ENCODE measurements at places on chromosomes 4 and X.

DNA sequence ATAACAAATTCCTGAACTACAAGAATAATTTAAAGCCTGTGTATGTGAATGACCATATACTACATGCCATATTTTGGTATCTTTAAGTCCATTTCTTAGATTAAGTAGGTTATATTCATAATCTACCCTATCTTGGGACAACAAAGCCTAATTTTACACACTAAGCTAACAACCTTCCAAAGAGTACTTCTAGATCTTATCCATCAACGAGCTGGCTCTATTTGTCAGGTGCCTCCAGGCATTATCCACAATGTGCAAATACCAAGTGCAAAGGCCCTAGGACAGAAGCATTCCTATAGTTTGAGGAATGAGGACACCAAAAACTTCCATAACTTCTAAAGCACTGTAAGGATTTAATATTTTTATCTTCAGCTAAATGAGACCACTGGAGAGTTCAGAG is 3.5 kb downstream of the SLBP start:
- H3K4me1 ChIP-seq: peaks cover 12% of the 10 kb centered on the region
- H3K27me3 ChIP-seq: no peaks in the 10 kb centered on the region
- H3K27ac ChIP-seq: no peak overlapping the region
- no peak for DNase-seq
- H3K36me3 ChIP-seq: peaks cover 5% of the 10 kb centered on the region

GRCh38 chr4:182827954-182828353 is 89.2 kb downstream of the DCTD start:
- peaks cover 19% of the 10 kb centered on the region for H3K4me1 ChIP-seq
- H3K27me3 ChIP-seq: no peaks in the 10 kb centered on the region
- H3K27ac ChIP-seq: no peak overlapping the region

- peak overlapping the region; percentile 11 for H3K27ac ChIP-seq
- DNase-seq: no peak
- no peaks in the 10 kb centered on the region for H3K27me3 ChIP-seq
- H3K36me3 ChIP-seq: peaks cover 78% of the 10 kb centered on the region
Observed at GRCh38 chr4:86294883-86295282, 65.0 kb downstream of the MAPK10 start.

GRCh38 chrX:15864629-15865028 is 10.0 kb upstream of the AP1S2 start:
- no peak overlapping the region for H3K27ac ChIP-seq
- no peaks in the 10 kb centered on the region for H3K36me3 ChIP-seq
- no peaks in the 10 kb centered on the region for H3K27me3 ChIP-seq
- peaks cover 6% of the 10 kb centered on the region for H3K4me1 ChIP-seq

GRCh38 chr4:174520660-174521059 is 1.6 kb downstream of the HPGD start:
- no peaks in the 10 kb centered on the region for H3K27me3 ChIP-seq
- DNase-seq: no peak
- H3K27ac ChIP-seq: no peak overlapping the region
- no peak overlapping the region for H3K4me3 ChIP-seq

DNA sequence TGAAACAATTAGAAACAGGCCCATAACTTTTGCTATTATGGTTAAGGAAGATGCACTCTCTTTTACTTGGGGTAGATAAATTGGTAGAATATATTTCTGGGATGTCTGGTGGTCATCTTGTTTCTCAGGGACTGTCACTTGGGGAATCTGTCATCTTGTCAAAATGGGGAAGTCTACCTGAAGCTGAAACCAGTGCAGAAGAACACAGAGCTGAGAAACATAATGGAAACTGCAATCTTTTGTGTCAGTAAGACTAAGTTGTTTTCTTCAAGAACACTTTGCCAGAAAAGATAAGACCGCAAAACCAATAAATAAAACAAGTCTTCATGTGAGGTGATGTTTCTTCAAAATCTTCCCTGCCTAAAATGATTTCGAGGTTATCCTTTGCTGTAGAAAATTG is 92.0 kb downstream of the NAA11 start:
- no peak overlapping the region for H3K27ac ChIP-seq
- H3K4me1 ChIP-seq: no peaks in the 10 kb centered on the region
- no peaks in the 10 kb centered on the region for H3K27me3 ChIP-seq
- no peak overlapping the region for H3K4me3 ChIP-seq
- no peak for DNase-seq

GRCh38 chrX:115624916-115625315 is 63.9 kb downstream of the PLS3 start:
- H3K4me3 ChIP-seq: no peak overlapping the region
- H3K36me3 ChIP-seq: peaks cover 4% of the 10 kb centered on the region
- no peak for DNase-seq
- no peaks in the 10 kb centered on the region for H3K27me3 ChIP-seq
- no peaks in the 10 kb centered on the region for H3K4me1 ChIP-seq

- no peak for DNase-seq
- H3K36me3 ChIP-seq: no peaks in the 10 kb centered on the region
- H3K27me3 ChIP-seq: no peaks in the 10 kb centered on the region
- H3K4me1 ChIP-seq: no peaks in the 10 kb centered on the region
Observed at GRCh38 chrX:78659955-78660354, 827 bp upstream of the RTL3 start.

DNA sequence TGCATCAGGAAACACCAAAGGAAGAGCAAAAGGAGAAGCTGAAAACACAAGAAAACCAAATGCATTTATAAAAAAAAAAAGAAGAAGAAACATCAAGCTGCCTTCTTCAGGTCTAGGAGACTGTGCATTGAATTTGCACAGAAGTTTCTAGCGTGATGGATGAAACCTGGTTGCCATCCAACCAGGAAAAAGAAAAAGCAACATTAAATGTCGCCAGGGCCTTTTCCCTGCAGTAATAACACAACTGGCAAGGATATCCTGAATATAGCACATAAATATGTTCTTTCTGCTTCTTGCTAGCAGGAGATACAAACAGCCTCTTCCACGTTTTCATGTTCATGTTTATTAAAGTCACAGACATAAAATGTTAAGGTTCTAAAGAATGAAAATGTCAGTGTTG is 60.8 kb upstream of the ZFP42 start:
- no peaks in the 10 kb centered on the region for H3K27me3 ChIP-seq
- H3K4me1 ChIP-seq: no peaks in the 10 kb centered on the region
- no peak overlapping the region for H3K4me3 ChIP-seq
- no peaks in the 10 kb centered on the region for H3K36me3 ChIP-seq
- H3K27ac ChIP-seq: no peak overlapping the region

DNA sequence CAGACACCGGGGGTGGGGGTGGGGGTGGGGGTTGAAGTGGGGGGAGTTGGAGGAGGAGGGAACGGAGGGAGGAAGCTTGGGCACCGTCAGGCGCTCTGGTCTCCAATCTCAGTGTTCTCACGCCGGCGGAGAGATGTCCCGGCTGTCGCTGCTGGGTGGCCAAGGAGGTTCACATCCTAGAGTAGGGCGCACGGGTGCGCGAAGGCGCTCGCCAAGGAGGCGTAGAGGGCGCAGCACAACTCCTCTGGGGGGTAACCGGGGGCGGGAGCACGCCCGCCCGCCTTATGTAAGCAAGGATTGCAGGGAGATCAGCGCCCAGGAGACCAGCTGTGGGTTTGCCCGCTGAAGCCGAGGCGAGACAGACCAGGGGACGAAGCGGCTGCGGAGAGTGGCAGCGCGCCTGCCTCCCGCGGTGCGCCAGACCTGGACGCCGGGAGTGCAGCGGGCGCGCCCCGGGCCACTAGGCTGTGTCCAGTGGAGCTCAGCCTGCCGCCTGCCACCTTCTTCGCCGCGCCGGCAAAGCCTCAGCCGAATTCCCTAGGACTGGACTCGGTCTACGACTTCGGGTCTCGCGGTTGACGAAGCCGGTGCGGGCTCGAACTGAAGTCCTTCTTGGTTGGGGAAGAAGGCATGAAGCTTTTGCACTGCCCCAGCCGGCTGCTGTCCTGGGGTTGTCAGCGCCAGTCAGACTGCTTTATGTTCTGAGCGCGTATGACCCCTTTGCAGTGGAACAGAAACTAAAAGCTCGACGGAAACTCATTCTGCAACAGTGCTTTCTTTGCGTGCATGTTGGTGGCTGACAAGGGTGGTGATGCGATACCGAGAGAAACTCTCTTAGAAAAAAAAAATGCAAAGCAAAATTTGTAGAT is 707 bp upstream of the UNC5C start:
- DNase-seq: peak; percentile 43
- H3K4me3 ChIP-seq: peak overlapping the region; percentile 74
- H3K27ac ChIP-seq: no peak overlapping the region
- H3K4me1 ChIP-seq: peaks cover 17% of the 10 kb centered on the region
- H3K36me3 ChIP-seq: no peaks in the 10 kb centered on the region
- H3K27me3 ChIP-seq: no peaks in the 10 kb centered on the region

DNA sequence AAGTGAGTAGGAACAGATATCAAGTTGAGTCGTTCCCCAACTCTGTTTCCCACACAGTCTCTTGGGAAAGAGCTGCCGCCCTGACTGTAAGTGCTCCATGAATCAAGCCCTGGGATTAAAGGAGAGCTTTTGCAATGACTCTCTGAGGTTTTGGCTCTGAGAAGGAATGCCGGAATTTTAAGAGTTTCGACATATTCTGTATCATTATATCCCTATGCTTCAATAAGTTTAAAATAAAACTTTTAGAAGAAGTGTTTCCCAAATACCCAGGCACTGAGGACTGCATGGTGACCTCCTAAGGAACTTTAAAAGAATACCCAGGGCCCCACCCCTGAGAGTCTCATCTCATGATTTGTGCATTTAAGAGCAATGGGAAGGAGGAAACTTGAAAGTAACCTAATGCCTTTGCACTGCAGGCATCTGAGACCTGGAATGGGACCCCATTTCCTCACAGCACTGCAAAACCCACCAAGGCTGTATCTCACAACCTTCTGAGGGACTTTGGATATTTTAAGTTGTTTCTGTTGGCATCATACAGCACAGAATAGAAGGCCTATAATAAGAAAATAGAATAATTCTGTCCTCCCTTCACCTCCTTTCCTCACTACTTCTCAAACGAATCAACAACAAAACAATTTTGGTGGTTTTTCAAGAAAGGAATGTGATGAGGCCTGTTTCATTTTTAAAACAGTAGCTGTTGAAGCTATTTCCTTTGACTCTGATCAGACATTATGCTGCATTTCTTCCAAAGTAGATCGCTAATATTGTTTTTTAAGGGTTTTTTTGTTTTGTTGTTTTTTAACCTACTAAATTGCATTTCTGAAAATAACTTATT is 121.2 kb downstream of the GASK1B start:
- H3K4me3 ChIP-seq: no peak overlapping the region
- H3K27ac ChIP-seq: no peak overlapping the region
- DNase-seq: no peak
- H3K27me3 ChIP-seq: no peaks in the 10 kb centered on the region
- no peaks in the 10 kb centered on the region for H3K36me3 ChIP-seq

- no peaks in the 10 kb centered on the region for H3K36me3 ChIP-seq
- no peaks in the 10 kb centered on the region for H3K4me1 ChIP-seq
- no peak overlapping the region for H3K27ac ChIP-seq
- no peaks in the 10 kb centered on the region for H3K27me3 ChIP-seq
- no peak for DNase-seq
- no peak overlapping the region for H3K4me3 ChIP-seq
Observed at GRCh38 chrX:12307961-12308360, 169.7 kb downstream of the FRMPD4 start.

- no peaks in the 10 kb centered on the region for H3K36me3 ChIP-seq
- H3K4me3 ChIP-seq: no peak overlapping the region
- DNase-seq: no peak
Observed at GRCh38 chrX:114267142-114267541, 316.7 kb upstream of the HTR2C start.

GRCh38 chrX:47563801-47564315 is 2.9 kb downstream of the ARAF start:
- H3K27ac ChIP-seq: no peak overlapping the region
- DNase-seq: no peak
- H3K4me3 ChIP-seq: no peak overlapping the region
- peaks cover 58% of the 10 kb centered on the region for H3K36me3 ChIP-seq
- H3K27me3 ChIP-seq: no peaks in the 10 kb centered on the region

GRCh38 chr4:180455226-180455625 is 1788.0 kb upstream of the TENM3 start:
- no peak for DNase-seq
- no peaks in the 10 kb centered on the region for H3K4me1 ChIP-seq
- no peak overlapping the region for H3K4me3 ChIP-seq
- no peaks in the 10 kb centered on the region for H3K27me3 ChIP-seq
- H3K36me3 ChIP-seq: no peaks in the 10 kb centered on the region
- no peak overlapping the region for H3K27ac ChIP-seq

GRCh38 chr4:26570596-26570995 is 13.3 kb upstream of the TBC1D19 start:
- no peak overlapping the region for H3K4me3 ChIP-seq
- H3K27me3 ChIP-seq: no peaks in the 10 kb centered on the region
- no peak for DNase-seq

DNA sequence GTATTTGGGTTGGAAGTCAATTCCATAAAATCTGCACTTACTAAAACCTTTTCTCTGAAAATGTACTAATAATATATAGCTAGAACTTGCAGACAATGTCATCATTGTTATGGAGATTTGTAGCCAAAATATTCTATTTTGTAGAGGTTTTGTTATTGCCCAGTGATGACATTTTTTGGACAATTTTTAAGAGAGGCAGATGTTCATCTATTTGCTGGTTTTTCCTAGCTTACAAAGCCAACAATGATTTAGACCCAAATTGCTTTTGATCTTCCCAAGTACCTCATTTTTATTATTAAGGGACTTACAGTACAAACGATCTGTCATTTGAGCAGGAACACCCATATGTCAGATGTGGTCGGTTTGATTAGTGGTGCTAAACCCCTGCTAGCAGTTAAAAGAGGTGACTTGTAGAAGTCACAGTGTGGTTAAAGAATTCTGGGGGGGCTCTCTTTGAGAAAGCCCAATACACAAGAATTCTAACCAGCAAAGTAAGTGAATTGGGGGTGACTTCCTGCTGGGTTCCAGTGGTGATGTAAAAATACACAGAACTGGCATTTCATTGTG is 136.2 kb downstream of the KIT start:
- H3K4me1 ChIP-seq: no peaks in the 10 kb centered on the region
- H3K27me3 ChIP-seq: no peaks in the 10 kb centered on the region
- no peak overlapping the region for H3K4me3 ChIP-seq
- H3K27ac ChIP-seq: no peak overlapping the region

- no peaks in the 10 kb centered on the region for H3K27me3 ChIP-seq
- no peaks in the 10 kb centered on the region for H3K4me1 ChIP-seq
- DNase-seq: peak; percentile 45
- no peak overlapping the region for H3K4me3 ChIP-seq
- peaks cover 8% of the 10 kb centered on the region for H3K36me3 ChIP-seq
Observed at GRCh38 chr4:15649914-15650545, 5.1 kb downstream of the FBXL5 start.

- no peak overlapping the region for H3K4me3 ChIP-seq
- no peaks in the 10 kb centered on the region for H3K27me3 ChIP-seq
- no peaks in the 10 kb centered on the region for H3K36me3 ChIP-seq
- DNase-seq: no peak
- no peak overlapping the region for H3K27ac ChIP-seq
Observed at GRCh38 chr4:3263053-3263875, 14.3 kb downstream of the MSANTD1 start.

DNA sequence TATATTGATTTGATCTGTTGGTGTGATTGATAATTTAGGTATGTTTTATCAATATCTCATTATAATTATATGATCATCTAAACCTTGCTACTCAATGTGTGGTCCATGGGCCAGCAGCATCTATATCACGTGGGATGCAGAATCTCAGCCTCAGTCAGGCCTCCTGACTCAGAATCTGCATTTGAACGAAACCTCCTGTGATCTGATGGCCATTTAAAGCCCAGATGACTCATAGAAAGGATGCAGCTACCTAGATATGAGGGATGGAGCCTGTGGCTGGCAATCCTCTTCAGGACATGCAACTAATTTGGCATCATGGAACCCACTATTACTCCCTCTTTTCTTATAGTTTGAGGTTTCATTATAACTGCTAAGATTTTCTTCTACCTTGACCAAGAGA is 11.3 kb upstream of the CHRNA9 start:
- no peak for DNase-seq
- no peak overlapping the region for H3K27ac ChIP-seq
- H3K27me3 ChIP-seq: no peaks in the 10 kb centered on the region
- no peaks in the 10 kb centered on the region for H3K36me3 ChIP-seq
- H3K4me3 ChIP-seq: no peak overlapping the region
